ENCODE measurements at places on chromosomes 13 and 19.

- no peak for DNase-seq
Measured at GRCh38 chr19:34985249-34986022, 14.7 kb upstream of the GRAMD1A start.

DNA sequence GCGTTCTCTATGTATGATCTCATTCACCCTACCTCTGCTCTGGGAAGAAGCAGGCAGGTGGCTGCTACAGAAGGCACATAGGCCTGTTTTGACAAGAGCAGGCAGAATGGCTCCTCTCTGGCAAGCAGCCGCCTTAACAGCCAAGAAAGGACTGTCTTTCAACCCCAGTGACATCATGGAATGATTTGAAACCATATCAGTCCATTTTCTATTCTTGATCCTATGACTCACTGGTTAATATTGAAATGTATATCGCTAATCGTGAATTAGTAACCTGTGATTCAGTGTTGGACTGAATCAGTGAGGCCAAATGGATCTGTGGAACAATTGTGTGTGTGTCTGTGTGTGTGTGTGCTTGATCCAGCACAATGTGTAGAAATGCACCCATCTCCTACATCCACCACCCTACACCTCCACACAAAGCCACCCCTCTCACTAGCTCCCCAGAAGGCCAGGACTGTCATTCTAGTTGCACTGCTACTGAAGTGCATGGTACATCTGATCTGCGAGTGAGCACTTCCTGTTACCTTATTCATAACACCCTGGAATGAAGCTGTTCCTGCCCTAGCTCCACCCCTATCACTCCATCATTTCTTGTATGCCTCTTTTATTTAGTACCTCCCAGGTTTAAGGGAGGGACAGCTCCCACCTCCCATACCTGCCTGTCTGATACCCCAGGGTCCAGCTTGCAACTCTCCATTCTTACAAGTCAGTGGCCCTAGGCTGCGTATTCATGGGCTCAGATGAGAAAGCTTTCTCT lies 460.0 kb downstream of the FOXO1 start:
- no peak for DNase-seq

DNA sequence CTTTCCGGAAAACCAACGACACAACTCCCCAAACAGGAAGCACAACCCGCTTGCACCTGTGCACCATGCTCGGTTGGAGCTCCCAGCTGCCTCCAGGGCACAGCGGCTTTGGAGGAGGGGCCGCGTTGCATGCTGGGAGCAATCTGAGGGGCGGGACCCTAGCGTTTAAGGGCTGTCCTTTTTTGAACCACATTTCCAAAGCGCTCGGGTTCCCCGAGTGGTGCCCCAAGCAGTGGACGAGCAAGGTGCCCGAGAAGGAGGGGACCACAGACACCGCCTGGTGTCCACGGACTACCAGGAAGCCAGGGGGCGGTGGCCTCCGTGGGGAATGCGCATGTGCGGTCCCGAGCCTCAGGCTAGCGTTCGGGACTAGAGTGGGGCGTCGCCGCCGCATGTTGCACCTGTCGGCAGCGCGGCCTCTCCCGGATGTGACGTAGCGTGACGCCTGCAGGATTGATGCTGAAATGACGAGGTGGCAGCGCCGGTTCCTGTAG lies 11.9 kb upstream of the ZNF57 start:
- no peak for DNase-seq

GRCh38 chr19:22882797-22883196 lies 50.7 kb downstream of the ZNF723 start:
- DNase-seq, result no peak

All from stimulated activated CD4-positive, alpha-beta T cell treated with anti-CD3 and anti-CD28 coated beads, TNF-alpha, amount 100 ng/mL, for 24 hours (primary cell).